ENCODE measurements at places on chromosomes 5 and 9.

- no peak for DNase-seq
Measured at GRCh38 chr5:37754976-37755375, 84.9 kb downstream of the GDNF start.

- no peak for DNase-seq
Measured at GRCh38 chr5:124773315-124774311, 27.2 kb upstream of the ZNF608 start.

GRCh38 chr5:39073767-39074016 is 507 bp downstream of the RICTOR start:
- DNase-seq, result no peak

GRCh38 chr9:137820161-137820855 is 57.3 kb upstream of the CACNA1B start:
- DNase-seq, result no peak

- no peak for DNase-seq
Measured at GRCh38 chr5:24281818-24282217, 363.0 kb downstream of the CDH10 start.

GRCh38 chr5:134529460-134529859 is 4.0 kb downstream of the JADE2 start:
- DNase-seq, result no peak

GRCh38 chr5:139701056-139701741 is 53.0 kb downstream of the CXXC5 start:
- DNase-seq, result no peak

- DNase-seq, result no peak
Measured at GRCh38 chr5:59346982-59347381, 546.5 kb downstream of the PDE4D start.

DNA sequence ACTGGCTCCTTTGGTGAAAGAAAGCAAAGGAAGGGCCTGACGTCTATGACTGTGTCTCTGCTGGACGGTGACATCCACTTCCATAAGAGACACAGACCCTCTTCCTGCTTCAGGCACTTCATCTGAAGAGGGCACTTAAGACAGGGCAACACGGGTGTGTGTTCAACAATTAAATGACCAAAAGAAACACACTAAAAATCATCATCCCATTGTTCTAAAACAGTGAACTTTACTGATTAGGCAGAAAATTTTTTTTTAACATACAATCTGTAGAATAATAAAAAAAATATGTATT is 58.5 kb downstream of the GOLM1 start:
- DNase-seq, result no peak

- DNase-seq, result no peak
Measured at GRCh38 chr9:73911804-73912203, 585.3 kb upstream of the RORB start.

GRCh38 chr9:107890921-107891465 is 401.4 kb upstream of the KLF4 start:
- DNase-seq, result no peak

GRCh38 chr9:94860678-94861588 is 134.4 kb downstream of the AOPEP start:
- DNase-seq, result peak; percentile 75

DNA sequence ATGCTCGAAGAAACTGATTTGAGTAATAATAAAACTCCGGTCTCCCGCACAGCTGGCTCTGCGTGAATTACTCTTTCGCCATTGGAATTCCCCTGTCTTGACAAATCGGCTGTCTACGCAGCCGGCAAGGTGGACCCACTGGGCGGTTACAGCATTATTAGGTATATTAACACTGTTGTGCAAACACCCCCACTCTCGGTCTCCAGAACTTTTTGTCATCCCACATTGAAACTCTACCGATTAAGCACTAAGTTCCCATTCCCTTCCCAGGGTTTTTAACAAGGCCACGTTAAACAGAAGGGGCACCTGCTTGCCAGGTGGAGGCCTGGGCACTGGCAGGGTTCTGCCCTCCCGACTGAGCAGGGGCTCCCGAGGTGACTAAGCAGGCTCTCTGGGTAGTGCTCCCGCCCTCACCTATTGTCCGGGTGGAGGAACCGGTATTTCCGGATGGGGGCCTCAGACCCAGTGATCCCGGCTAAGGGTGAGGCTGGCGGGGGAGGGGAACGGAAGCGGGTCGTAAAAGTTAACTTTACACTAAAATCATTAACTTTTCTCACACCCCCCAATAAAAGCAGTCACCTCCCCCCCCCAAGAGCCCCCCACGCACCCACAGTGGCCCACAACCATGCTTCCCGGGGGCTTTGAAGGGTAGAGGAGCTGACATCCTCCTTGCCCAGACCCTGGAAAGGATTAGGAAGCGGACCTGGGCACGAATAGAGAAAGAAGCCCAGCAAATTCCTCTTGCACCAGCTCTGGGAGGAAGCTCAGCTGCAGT is 53.5 kb upstream of the TJP2 start:
- DNase-seq, result no peak

DNA sequence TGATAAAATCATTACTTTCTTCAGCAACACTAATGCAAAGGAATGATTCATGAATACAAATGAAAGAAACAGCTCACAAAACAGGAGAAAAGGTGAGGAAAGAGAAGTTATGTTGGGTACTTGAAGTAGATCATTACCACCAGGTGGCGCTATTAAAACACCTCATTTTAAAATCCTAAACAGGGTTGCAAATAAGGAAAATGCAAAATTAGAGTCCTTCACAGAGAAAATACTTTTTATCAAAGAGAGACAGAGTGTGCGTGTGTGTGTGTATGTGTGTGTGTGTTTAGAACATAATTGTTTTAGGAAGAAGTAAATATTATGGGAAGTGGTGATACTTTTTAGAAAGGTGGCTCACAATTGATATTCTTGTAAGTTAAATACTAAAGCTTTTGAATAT is 49.5 kb upstream of the CD180 start:
- DNase-seq, result peak; percentile 61

- no peak for DNase-seq
Measured at GRCh38 chr5:179879690-179880010, 21.0 kb upstream of the MRNIP start.

GRCh38 chr5:7364226-7364875 is 31.6 kb upstream of the ADCY2 start:
- DNase-seq, result no peak

GRCh38 chr9:6040077-6040476 is 24.7 kb upstream of the RANBP6 start:
- no peak for DNase-seq

GRCh38 chr5:62922191-62922590 is 343.6 kb downstream of the LRRC70 start:
- no peak for DNase-seq

DNA sequence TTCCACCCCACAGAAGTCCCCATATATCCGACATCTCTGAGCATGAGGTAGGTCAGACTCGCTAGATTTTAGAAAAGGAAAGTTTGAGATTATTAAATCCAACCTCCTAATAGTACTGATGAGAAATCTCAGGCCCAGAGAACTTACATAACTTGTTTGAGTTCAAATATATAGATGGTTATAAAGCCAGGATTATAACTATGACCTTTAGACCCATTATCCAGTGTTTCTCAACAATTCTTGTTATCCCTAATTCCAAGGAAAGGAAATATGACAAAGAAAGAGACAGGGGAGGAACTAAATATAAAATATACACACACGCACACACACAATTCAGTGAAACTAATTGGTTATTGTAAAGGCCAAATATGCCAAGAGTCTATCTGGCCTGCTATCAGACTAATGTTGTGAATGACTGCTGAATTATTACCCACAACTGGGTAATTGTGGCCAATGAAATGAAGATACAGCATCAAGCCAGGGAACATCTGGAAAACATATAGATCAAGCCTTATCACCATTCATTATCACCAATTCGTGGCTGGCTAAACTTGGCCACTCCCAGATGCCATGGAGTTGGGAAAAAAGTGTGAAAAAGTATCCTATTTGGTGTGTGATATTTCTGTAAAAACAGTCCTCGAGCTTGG is 248.4 kb downstream of the PRELID2 start:
- DNase-seq, result no peak

- DNase-seq, result no peak
Measured at GRCh38 chr9:105835721-105836120, 141.4 kb downstream of the TMEM38B start.

DNA sequence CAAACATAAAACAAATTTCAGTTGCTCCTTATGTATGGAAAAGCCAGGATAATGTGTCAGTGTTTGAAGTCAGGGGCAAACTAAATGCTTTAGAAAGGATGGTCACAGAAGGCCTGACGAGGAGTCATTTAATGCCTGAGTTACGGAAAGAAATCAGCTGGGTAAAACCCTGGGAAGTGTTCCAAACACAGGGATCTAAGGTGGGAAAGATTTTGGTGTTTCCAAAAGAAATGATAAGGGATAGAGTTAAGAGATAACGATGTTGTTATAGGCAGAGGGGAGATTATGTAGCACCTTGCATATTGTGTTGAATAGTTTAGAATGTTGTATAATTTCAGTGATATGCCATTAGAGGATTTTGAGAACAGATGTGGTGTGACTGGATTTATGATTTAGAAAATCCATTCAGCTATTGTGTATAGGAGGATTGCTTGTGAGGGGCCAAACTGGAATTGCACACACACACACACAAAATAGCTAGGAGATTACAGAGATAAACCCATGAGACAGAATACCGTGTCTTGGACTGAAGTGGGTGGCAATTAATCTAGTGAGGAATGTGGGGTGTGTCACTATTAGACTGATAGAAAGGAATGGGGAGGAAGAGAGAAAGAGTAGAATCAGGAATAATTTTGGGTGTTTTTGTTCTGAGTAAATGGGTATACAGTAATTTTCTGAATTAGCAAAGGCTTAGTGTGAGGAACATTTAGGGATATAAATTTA is 274.2 kb upstream of the DAB2 start:
- DNase-seq, result no peak

DNA sequence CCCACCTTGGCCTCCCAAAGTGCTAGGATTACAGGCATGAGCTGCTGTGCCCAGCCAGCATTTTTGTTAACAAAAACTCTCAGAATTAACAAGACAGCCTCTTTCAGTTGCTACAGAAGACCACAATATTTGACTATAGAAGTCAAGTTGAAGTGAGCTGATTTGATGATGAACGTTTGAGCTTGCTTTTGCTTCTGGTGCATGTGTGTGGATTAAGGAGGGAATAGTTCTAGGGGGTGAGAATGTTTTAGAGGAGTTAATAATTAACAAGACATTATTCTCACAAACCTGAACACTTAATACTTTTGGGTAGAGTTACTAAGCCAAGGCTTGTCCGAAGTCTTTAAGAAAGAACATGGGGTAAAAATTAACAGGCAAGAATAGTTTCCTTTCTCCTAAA is 191.6 kb downstream of the TENT4A start:
- DNase-seq, result no peak

- DNase-seq, result no peak
Measured at GRCh38 chr9:108761655-108762347, 94.0 kb downstream of the ACTL7B start.

- no peak for DNase-seq
Measured at GRCh38 chr9:14846871-14847311, 63.3 kb downstream of the FREM1 start.

- peak; percentile 89 for DNase-seq
Measured at GRCh38 chr9:121286973-121287741, 19.2 kb downstream of the GSN start.

DNA sequence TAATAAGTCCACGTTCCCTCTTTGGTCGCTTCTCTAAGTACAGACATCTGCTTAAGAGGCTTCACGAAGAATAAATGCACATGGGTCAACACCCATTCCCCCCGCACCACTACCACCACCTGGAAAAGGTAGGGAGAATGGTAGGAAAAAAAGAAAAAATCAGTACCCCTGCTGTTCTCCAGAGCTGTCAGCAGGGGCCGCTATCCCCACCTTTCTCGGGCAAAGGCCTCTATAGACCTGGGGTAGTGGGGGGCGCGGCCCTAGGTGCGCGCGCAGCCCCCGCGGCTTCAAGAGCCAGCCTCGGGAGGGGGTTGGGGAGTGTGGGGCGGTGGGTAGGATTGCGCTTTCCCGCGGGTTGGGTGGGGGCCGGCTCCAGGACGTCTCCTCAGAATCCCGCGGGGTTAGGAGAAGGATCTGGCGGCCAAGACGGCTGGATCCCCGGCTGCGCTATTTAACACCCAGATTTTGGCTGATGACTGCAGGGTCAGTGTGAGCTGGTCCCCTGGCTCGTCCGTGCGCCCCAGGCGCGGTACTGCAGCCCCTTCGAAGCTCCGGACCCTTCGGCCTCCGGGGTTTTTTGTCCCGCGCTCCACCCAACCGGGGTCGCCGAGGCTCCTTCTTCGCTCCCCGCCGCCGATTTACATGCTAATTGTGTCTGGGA is 1.6 kb upstream of the SEMA6A start:
- DNase-seq, result no peak

GRCh38 chr5:116002116-116002906 is 30.0 kb upstream of the ARL14EPL start:
- no peak for DNase-seq

- no peak for DNase-seq
Measured at GRCh38 chr5:141486091-141486490, 1.3 kb downstream of the PCDHGC4 start.

GRCh38 chr9:20606652-20607051 is 15.6 kb downstream of the MLLT3 start:
- no peak for DNase-seq

- no peak for DNase-seq
Measured at GRCh38 chr5:177487144-177487543, 10.3 kb downstream of the PDLIM7 start.

DNA sequence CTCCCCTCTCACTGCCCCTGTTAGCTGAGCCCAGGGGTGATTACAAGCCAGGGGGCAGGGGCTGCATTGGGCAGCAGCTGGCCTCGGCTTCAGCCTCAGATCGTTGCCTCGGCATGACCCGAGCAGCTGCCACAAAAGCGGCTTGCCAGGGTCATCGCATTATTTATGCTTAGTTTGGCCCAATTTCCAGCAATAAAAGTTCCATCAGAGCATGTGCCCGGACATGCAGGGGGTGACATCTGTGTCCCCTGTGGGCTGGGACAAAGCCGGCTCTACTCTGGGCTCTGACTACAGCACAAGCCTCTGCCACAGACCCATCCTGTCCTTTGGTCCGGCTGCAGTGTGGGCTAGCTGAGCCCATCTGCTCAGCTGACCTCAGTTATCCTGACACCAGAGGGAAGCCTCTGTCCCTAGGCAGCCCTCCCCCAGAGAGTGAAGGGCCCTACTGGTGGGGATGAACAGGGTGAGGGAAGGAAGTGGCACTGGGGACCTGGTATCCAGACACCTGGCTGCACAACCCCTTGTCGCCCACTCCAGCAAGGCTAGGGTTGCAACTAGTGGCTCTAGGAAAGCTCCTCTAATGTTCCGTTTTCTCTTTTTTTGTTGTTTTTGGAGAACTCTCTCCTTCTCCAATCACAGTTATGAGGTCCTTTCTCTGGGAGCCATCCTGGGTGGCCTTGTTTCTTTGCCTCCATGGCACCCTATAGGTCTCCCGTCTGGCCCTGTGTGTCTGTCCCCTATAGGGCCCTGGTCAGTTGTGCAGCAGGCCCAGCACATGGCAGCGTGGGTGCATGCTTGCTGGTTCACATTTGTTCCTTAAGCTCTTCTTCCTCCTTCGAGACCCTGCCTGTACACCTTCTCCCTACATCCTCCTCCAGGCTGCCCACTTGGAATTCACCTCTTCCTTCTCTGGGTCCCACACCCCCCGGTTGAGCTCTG is 13.3 kb upstream of the GADD45G start:
- no peak for DNase-seq

Data from skeletal muscle cell (primary cell).